GM23248 (cell line): ENCODE measurements at places on chromosomes 7 and 10.

DNA sequence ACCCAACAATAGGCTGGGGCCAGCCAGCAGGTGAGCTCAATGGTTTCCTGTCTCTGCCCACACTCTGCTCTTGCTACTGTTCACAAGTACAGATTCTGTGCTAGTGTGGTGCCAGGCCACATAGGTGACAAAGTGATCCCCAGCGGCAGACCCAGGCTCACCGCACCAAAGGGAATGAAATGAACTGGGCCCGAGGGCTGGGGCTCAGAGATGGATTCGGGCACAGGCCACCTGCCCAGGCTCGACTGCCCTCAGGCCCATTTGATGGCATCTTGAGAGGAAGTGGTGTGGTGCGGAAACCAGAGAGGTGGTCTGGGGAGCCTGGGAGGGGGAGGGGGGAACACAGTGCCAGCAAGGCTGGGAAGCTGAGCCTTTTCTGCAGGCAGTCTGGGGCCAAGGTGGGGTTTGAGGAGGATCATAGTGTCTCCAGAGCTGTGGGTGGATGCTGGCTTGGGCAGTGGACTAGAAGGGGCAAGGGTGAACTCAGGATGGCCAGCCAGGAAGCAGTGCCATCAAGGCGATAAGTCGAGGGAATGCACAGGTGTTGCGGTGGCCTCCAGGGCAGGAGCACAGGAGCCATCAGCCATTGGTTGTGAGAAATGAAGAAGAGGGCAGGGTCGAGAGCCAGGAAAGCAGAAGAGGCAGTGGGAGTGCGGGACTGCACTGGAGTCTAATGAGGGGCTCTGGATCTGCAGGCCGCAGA lies 85.2 kb downstream of the ARHGAP22 start:
- no peak for DNase-seq

- peak; percentile 97 for DNase-seq
These were observed 180.2 kb upstream of the FZD8 start for GRCh38 chr10:35822316-35822715.

GRCh38 chr10:88066319-88066718 lies 202.9 kb downstream of the PTEN start:
- no peak for DNase-seq

GRCh38 chr7:146660839-146661238 lies 544.2 kb downstream of the CNTNAP2 start:
- no peak for DNase-seq

DNA sequence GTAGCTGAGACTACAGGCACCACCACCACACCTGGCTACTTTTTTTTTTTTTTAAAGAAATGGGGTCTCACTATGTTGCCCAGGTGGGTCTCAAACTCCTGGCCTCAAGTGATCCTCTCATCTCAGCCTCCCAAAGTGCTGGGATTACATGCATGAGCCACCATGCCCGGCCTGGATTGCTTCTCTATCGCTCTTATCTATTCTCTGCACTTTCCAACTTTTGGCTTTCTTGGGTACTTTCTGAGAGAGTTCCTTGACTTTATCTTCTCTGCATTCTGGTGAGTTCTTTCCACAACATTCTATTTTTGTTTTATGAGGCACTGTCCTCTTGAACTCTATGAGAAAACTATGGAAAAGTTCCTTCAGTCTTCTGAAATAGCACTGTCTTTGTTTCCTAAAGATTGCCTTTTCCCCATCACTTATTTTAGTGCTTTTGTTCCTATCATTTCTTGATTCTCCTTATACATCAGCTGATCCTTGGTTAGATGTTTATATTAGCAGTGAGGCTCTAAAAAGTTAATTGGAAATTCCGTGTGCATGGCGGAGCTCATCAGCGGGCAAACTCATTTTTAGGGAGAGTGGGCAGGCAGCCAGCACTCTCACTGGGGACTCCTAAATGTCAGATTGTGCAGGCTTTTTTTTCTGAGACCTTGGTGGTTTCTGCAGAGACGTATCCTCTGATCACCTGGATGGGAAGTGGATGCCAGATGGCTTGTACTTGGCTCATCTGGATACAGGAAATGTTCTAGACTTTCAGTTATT lies 43.9 kb downstream of the HIP1 start:
- DNase-seq, result no peak

GRCh38 chr10:47364366-47364765 lies 16.2 kb downstream of the RBP3 start:
- no peak for DNase-seq

GRCh38 chr10:132135053-132135872 lies 51.5 kb upstream of the DPYSL4 start:
- DNase-seq, result no peak

DNA sequence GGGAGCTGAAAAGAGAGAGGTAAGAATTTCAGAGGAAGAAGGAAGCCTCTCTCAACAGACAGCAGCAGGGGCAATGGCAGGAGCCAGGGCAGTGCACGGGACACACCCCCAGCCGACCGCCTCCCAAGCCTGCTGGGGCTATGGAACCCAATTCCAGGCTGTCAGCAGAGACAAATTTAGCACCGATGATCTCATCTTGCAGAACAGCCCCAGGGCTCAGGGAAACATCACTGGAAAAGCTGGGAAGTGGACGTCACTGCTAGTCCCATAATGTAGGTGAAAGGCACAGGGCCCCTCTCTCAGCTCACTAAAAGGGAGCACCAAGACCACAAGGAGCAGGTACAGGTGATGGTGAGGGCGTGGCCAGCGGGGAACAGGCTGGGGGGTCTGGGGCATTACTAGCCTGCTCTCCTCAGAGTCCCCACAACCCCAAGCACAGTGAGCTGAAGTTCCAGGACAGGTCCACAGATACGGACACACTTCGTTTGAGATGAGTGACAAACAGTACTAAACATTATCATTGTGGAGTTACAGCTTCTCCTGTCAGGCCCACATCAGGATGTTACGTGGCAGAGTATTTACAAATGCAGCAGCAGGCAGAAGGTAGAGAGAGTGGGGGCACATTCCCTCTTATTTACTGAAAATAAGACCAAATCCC lies 103.7 kb downstream of the PLXNA4 start:
- DNase-seq, result peak; percentile 51

- peak; percentile 53 for DNase-seq
These were observed 197.9 kb downstream of the IMMP2L start for GRCh38 chr7:111364413-111364812.

DNA sequence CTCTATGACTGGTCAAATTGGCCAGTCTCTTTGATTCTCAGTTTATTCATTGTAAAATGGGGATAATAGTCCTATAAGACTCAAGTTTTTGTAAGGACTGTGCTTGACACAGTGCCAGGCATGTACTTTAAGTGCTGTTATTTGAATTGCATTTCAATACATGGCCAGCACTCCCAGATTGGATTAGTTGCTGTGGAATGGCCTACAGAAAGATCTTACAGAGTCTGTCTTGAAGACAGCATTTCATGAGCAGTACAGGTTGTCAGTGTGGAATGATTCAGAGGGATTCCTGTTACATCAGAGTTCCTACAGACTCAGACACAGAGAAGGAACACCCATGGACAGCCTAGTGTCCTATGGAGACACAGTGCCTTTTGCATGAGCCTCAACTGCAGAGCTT lies 238.1 kb upstream of the BMPER start:
- peak; percentile 68 for DNase-seq

DNA sequence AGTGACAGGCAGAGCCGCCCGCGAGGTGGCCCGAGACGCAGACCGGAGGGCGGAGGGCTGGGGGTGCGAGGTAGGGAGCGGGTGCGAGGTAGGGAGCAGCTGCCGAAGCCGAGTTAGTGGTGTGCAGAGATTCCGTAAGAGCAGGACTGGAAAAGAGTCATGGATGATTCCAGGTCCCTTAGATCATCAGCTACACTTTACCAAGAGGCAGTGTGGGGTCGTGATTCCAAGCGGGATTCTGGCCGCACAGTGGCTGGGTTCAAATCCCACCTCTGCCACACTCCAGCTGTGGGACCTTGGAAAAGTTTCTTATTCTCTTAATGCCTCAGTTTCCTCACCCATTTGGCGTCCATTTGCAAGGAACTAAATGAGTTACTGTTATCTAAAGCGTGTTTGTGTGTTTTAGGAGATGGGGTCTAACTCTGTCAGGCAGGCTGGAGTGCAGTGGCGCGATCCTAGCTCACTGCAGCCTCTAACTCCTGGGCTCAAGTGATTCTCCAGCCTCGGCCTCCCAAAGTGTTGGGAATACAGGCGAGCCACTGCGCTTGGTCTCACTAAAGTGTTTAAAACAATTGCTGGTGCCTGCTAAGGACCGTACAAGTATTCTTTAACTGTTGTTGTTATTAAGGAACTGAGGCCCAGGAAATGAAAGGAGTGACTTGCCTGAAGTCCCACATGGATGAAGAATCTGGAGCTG lies 1.1 kb downstream of the NDUFB2 start:
- peak; percentile 81 for DNase-seq

DNA sequence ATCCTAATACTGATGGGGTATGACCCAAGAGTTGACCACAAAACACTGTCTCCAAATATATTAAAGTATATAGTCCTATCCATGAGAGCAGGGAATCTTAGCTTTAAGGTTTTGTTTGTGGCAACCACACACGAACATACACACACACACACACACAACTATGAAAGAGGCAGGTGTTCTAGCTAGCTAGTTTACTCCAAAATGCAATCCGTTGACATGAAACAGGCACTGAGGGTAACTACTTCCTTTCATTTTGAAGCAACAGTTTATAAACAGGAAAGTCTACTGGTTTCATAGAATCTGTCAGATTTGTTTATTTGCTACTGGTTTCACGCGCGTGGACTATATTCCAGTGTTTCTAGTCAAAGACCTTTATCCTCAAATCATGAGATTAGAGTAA lies 14.8 kb downstream of the HTR5A start:
- DNase-seq, result no peak

- DNase-seq, result no peak
These were observed 8.3 kb upstream of the SLC25A13 start for GRCh38 chr7:96330193-96330592.

GRCh38 chr7:75925717-75926435 lies 10.9 kb downstream of the POR start:
- no peak for DNase-seq

DNA sequence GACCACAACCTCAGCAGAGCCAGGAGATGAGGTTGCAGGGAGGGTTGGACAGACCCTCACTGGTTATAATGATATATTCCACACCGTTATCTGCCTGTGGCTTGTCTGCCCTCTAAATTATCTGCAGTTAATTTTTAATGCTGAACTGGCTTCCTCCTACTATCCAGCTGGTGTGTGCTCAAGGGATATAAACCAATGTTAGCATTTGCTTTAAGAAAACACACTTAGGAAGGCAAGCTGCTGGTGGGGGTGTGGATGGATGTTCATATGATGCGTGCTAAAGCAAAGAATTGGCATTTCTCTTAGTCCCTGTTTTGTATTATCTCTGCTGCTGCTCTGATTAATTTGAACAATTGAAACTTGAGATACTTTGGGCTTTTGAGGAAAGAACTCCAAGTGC lies 132.2 kb upstream of the NPVF start:
- no peak for DNase-seq

DNA sequence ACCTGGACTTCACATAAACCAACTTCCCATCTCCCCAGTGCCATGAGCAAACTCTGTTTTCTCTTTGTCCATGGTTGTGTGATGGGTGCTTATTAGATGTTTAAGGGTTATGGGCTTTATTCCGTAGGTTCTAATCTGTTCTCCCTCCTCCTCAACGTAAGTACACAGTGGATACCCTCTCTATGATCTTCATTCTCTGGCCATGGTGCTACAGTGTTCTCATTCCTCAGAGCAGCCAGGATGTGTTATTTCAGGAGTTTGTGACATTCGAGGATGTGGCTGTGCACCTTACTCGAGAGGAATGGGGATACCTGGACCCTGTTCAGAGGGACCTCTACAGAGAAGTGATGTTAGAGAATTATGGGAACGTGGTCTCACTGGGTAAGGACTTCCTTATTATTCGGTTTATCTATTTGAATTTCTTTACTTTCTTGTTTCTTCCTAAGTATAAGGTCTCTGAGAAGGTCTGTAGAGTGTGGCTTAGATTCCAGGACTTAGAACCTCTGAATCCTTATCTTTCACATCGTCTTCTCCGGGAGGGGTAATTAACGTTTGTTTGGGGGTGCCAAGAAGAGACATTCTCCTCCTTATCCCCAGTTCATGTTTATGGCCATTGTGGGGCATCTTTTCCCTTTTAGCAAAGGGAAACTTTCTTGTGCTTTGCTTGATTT lies 3.8 kb downstream of the ZNF655 start:
- peak; percentile 15 for DNase-seq

DNA sequence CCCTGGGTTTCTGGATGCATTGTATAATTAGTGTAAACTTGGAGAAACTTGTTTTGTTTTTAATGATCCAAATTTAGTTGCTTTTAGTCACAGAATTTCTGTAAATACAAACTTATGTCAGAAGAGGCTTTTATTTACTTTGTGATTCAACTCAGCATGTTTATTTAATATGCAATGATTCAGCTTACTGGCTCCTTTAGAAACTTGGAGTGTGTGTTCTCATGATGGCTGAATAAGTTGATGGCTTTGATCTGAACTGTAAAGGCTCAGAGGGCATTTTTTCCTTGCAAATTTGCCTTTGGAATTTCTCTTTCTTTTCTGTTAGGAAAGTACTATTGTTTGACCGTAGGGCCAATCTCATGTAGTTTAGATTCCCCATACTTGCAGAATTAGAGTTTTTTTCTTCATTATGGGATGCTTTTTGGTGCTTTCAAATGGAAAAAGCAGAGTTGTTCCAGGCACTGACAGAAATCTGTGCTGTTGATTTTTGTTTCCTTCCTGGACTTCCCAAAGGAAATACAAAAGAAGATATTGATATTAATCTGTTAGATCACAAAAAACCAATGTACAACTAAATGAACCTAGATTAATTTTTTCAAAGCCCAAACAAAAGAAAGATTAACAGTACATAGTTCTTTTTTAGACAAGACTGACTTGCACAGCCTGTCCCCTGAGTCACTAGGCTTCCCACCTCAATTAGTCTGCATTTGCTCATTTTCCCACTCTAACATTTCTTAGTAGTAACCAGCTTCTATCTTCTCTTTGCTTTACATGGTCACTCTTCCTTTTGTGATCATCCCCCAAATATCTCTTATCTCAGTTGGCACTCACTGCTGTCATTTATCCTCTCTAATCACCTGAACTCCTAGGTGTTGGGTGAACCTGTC lies 96.8 kb upstream of the AGR3 start:
- DNase-seq, result peak; percentile 86

DNA sequence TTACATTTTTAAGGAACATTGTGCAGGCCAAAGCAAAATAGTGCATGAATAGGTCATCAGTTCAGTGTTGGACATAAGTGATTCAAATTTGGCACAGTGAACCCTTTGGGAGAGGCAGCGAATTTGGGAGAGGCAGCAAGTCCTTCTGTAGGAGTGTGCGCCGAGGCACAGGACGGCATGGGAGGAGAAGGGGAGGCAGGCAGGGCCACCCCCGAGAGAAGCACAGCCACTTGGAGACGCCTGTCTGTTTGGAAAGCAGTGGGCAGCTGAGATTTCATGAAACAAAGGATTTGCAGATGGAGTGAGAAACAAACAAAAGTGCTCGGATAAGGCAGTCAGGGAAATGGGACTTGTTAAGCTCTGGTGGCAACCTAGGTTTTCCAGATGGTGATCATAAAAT lies 30.6 kb downstream of the VIPR2 start:
- DNase-seq, result no peak

- no peak for DNase-seq
These were observed 196.7 kb downstream of the KLF6 start for GRCh38 chr10:3588346-3588745.

- no peak for DNase-seq
These were observed 152.3 kb downstream of the IPMK start for GRCh38 chr10:58115218-58116050.
